Heart left ventricle (tissue), 16 donors: ENCODE measurements at places on chromosomes 1 and 21. TPM values are rescaled to one million over a fixed set of nuclear protein-coding genes. Genes with fewer than 3 reads are reported as not detected.

LRP8 gene
- 0.75 TPM for total RNA-seq

- peaks cover 18% of the 10 kb centered on the region for H3K27me3 ChIP-seq
- no peak overlapping the region for H3K27ac ChIP-seq
- H3K4me1 ChIP-seq: no peaks in the 10 kb centered on the region
- DNase-seq: no peak
- no peaks in the 10 kb centered on the region for H3K36me3 ChIP-seq
Observed at GRCh38 chr1:241422470-241422869, 65.5 kb upstream of the RGS7 start.

KRTAP19-2 gene
- total RNA-seq: not detected

DNA sequence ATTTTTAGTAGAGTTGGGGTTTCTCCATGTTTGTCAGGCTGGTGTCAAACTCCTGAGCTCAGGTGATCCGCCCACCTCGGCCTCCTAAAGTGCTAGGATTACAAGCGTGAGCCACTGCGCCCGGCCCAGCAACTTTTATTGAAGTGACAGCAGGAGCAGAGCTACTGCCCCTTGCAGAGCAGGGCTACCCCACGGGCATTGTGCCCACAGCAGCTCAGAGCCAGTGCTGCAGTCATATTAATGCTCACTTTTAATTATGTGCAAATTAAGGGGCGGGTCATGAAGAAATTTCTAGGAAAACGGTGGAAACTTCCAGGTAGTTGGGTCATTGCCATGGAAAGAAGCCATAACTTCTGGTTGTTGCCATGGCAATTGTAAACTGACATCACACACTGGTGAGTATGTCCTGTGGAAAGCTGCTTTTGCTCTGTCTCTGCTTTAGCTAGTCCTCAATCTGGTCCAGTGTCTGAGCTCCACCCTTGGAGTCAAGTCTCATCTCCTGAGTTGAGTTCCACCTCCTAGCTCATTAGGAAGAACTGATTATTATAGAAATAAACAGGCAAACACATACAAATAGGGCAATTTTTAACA is 127.3 kb upstream of the ADGRL4 start:
- H3K36me3 ChIP-seq: no peaks in the 10 kb centered on the region
- H3K27me3 ChIP-seq: no peaks in the 10 kb centered on the region
- H3K27ac ChIP-seq: no peak overlapping the region
- no peak for DNase-seq

- H3K4me1 ChIP-seq: no peaks in the 10 kb centered on the region
- H3K4me3 ChIP-seq: no peak overlapping the region
- no peaks in the 10 kb centered on the region for H3K36me3 ChIP-seq
- H3K27me3 ChIP-seq: no peaks in the 10 kb centered on the region
- no peak for DNase-seq
Observed at GRCh38 chr1:59625384-59625783, 189.4 kb upstream of the HOOK1 start.

PLA2G2D gene
- not detected for total RNA-seq
